Suprapubic skin (tissue), 4 donors: ENCODE measurements at places on chromosomes 7 and 10. TPM values are rescaled to one million over a fixed set of nuclear protein-coding genes. Genes with fewer than 3 reads are reported as not detected.

GRCh38 chr10:125025341-125025740, 83.4 kb downstream of the ZRANB1 start:
- DNase-seq: no peak
- no peak overlapping the region for H3K4me3 ChIP-seq
- peaks cover 17% of the 10 kb centered on the region for H3K36me3 ChIP-seq
- H3K4me1 ChIP-seq: peaks cover 27% of the 10 kb centered on the region
- no peak overlapping the region for H3K27ac ChIP-seq

DNA sequence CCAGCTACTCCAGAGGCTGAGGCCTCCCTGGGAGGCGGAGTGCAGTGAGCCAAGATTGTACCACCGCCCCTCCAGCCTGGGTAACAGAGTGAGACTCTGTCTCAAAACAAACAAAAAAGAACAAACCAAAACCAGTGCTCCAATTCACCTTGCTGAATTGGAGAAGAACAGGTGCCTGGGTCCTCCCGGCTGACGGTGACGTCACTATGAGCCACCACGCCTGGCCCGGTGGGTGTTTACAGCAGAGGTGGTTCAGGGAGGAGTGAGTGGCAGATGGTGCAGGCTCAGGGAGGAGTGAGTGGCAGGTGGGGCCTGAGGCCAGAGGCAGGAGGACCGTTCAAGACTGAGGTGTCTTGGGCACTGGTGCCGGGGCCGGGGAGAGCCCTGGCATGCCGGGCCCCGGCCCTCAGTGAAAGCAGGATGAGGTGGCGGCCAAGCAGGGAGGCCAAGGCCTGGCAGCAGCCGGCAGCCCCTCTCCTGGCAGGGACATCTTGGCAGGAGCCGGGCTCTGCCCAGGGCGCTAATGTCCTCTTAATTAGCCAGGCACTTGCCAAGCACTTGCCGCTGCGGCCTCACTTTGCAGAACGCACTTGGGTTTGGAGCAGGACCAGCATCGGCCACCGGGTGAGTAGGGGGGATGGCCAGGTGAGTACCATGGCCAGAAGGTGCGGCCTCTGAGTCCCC, 162.8 kb upstream of the TNRC18 start:
- H3K36me3 ChIP-seq: no peaks in the 10 kb centered on the region
- peaks cover 5% of the 10 kb centered on the region for H3K4me1 ChIP-seq
- DNase-seq: no peak
- no peaks in the 10 kb centered on the region for H3K27me3 ChIP-seq
- no peak overlapping the region for H3K4me3 ChIP-seq

GRCh38 chr7:55274156-55274555, 91.0 kb upstream of the LANCL2 start:
- DNase-seq: no peak
- no peaks in the 10 kb centered on the region for H3K4me1 ChIP-seq
- H3K4me3 ChIP-seq: no peak overlapping the region

The CRTAC1 gene
- 5.1 TPM for total RNA-seq

DNA sequence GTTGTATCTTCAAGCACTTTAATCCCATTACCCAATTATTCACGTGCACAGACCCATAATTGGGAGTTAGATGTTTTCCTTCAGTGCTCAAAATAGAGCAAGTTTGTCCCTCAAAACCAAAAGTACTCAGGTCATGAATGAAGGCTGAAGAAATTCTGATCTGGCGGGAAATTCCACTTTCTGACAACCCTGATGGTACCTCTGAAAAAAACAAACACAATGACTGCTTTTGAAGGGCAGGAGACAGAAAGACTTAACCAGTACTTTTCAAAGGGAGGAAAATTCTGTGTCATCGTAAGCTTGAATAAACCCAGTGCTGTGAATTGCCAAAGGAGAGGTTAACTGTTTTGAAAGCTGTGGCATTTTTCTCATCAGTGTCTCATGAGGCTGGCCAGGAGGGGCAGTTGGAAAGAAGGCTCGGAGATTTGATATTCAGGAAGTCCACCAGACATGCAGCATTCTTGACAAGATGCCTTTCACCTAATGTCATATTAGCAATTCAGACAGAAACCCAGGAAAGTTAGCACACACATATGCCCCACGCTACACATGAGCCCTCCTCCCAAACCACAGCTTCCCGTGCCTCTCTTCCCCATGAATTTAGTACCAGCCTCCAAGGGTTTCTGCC, 347.0 kb downstream of the KCNMA1 start:
- H3K4me1 ChIP-seq: no peaks in the 10 kb centered on the region
- no peaks in the 10 kb centered on the region for H3K36me3 ChIP-seq
- no peaks in the 10 kb centered on the region for H3K27me3 ChIP-seq
- H3K4me3 ChIP-seq: no peak overlapping the region

DNA sequence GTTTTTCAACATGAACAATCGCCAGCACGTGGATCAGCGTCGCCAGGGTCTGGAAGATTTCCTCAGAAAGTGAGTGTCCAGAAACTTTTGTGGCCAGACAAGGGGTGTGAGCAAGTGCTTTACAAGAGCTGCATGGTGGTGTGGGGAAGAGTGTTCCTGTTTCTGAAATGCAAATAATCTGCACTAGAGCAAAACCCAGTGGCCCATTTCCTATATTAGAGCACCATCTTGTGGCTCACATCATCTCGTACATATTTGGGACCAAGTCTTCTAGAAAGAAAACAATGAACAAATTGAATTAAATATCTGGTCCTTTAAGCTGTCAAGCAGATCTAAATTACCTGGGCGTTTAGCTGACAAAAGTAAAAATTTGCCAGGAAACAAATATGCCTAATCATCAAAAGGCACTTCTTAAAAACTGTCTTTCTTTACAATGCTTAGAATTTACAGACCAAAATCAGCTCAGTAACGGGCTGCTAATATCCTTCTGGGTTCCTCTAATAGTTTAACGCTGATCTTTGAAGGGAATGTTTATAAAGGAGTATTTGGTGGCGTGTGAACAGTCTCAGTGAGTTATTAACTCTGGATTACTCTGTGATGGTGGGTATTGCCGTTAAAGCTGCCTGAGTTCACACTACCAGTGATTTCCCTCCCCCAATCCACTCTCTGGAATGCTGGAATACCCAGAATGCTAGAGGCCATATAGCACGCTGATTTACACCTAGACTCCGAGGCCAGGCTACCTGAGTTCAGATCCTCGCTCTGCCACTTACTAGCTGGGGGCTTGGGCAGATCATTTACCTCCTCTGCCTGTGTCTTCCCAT, 73.6 kb downstream of the SNX10 start:
- H3K27me3 ChIP-seq: peaks cover 17% of the 10 kb centered on the region
- no peak overlapping the region for H3K4me3 ChIP-seq
- peaks cover 4% of the 10 kb centered on the region for H3K4me1 ChIP-seq
- H3K27ac ChIP-seq: no peak overlapping the region

The CTAGE4 gene
- 35.0 TPM for total RNA-seq

DNA sequence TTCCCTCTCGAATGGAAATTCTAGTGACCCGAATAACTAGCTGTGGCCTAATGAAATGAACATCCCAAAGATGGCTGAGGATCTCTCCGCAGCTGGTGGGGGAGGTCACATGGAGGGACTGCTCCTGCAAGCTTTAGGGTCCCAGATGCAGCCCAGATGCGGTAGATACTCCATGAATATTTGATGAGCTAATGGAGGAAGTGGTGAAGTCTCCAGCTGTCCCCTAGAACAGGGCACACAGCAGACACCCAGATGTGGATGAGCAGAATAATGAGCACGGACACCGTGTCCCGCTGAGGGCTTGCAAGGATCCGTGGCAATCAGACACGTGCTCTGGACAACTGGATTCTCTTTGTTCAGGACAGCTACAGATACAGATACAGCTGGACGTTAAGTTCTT, 59.2 kb downstream of the DENND2A start:
- no peaks in the 10 kb centered on the region for H3K27me3 ChIP-seq
- H3K36me3 ChIP-seq: no peaks in the 10 kb centered on the region
- no peak overlapping the region for H3K4me3 ChIP-seq
- no peaks in the 10 kb centered on the region for H3K4me1 ChIP-seq
- H3K27ac ChIP-seq: no peak overlapping the region

GRCh38 chr10:118870467-118871243, 115.9 kb upstream of the CACUL1 start:
- H3K36me3 ChIP-seq: no peaks in the 10 kb centered on the region
- DNase-seq: no peak
- H3K27ac ChIP-seq: peak overlapping the region; percentile 34
- H3K4me1 ChIP-seq: peaks cover 16% of the 10 kb centered on the region
- H3K27me3 ChIP-seq: peaks cover 3% of the 10 kb centered on the region
- no peak overlapping the region for H3K4me3 ChIP-seq

The CUBN gene
- 1.2 TPM for total RNA-seq

The IKZF1 gene
- total RNA-seq: 5.1 TPM

The AOC1 gene
- total RNA-seq: 1.9 TPM

DNA sequence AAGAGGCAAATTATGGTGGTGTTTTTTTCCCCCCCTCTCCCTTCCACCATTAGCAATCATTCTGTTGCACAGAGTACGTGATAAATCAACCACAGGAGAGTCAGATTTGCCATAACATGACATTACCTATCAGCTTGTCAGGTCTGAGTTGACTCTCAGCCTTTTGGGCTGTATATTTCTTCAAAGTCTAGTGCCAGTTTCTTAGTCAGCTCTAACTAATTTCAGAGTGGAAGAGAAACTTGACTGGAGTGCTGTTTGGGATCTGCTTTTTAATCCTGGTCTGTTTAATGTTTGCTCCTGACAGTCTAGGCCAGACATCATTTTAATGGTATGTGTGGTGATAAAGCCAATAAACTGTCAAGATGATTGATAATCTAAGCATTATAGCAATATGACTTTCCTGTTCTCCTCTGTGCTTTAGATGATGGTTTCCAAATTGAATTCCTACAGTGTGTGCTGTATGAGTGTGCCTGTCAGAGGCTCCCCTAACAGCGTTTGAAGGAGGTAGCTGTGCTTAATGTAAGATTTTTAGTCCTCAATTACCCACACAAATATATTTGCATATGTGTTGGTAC, 76.9 kb downstream of the LRMDA start:
- H3K4me1 ChIP-seq: peaks cover 32% of the 10 kb centered on the region
- H3K27ac ChIP-seq: peak overlapping the region; percentile 22
- H3K36me3 ChIP-seq: no peaks in the 10 kb centered on the region
- no peak overlapping the region for H3K4me3 ChIP-seq

DNA sequence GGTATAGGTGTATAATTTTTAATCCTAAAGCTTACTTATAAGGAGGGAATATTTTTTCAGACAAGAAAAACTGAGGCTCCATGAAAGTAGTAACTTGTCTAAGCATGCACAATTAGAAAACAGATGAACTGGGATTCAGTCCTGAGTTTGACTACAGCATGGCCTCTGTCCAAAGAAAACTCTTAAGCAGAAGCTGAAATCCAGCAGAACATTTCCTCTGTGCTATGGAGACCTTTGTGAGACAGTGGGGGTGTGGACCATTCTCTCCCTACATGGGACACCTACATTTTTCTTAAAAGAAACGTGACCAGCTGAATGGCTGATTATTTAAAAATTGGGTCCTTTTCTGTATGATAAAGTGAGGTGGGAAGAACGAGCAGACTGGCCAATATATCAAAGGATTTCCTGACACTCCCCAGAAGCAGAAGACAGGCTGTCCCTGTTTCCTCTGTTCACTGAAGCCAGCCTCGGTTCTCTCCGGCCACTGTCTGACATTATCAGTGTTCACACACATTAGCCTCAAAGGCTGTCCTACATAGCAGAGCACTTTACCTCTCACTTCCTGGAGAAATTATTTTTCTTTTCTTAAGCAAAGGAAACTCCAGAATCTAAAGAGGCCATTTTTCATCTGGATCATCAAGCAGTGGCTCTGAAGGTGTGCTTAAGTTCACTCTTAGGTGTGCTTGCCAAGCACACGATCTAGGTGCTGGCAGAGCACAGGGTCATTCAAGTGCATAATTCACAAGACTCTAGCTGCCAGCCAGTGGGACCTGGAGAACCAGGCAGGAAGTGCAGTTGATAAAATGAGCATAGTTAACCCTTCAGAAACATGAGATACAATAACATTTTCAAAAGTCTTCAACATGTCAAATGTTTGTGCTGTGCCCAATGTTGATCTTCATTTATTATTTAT, 40.4 kb upstream of the KIAA1217 start:
- DNase-seq: no peak
- H3K27ac ChIP-seq: no peak overlapping the region
- H3K4me3 ChIP-seq: no peak overlapping the region
- no peaks in the 10 kb centered on the region for H3K36me3 ChIP-seq

GRCh38 chr10:96719200-96719599, 1.1 kb downstream of the PIK3AP1 start:
- H3K27ac ChIP-seq: no peak overlapping the region
- DNase-seq: no peak
- peaks cover 15% of the 10 kb centered on the region for H3K4me1 ChIP-seq
- H3K36me3 ChIP-seq: no peaks in the 10 kb centered on the region

The GATA3 gene
- total RNA-seq: 158 TPM

DNA sequence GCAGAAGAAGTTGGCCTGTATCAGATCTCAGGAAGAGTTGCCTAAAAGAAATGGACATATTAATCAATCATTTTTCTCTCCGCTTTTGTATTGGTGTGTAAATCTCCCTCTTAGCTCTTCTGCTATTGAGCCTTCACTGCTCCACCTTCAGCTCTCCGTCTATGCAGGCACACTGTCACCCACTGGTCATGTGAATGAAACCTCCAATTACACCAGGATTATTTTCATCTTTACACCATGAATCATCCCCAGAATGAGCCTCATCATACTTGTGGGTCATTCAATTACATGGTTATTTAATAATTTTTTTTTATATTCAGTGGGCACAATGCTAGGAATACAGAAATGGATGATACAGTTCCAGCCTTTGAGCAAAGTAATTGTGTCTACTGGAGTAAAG, 92.6 kb downstream of the LRRC4 start:
- no peak for DNase-seq
- H3K4me3 ChIP-seq: no peak overlapping the region
- no peaks in the 10 kb centered on the region for H3K36me3 ChIP-seq

The NUTM2D gene
- 7.4 TPM for total RNA-seq
